Stimulated activated CD8-positive, alpha-beta memory T cell treated with anti-CD3 and anti-CD28 coated beads, Interleukin-7, amount 100 ng/mL, for 1 hour (primary cell): ENCODE measurements at places on chromosomes 4 and X.
A peak's percentile ranks its signal among the peaks of the same experiment; 100 is the strongest.

DNA sequence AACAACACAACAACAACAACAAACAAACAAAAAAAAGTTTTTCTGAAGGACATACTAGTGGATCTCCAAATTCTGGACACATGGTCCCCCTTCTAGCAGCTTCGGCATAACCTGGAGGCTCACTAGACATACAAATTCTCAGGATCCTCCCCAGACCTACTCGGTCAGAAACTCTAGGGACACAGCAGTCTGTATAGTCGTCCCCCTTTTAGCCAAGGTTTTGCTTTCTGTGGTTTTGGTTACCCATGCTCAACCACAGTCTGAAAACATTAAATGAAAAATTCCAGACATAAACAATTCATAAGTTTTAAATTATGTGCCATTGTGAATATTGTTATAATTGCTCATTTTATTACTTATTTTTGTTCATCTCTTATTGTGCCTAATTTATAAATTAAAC is 45.2 kb upstream of the SHISA3 start:
- DNase-seq: no peak

- no peak for DNase-seq
Measured at GRCh38 chrX:155027509-155028066, 944 bp downstream of the FUNDC2 start.

GRCh38 chrX:143634309-143634662 is 1.6 kb downstream of the SLITRK4 start:
- DNase-seq: no peak

- DNase-seq: no peak
Measured at GRCh38 chr4:94523617-94524016, 71.9 kb downstream of the PDLIM5 start.

- no peak for DNase-seq
Measured at GRCh38 chr4:17846266-17846665, 35.5 kb downstream of the NCAPG start.

GRCh38 chr4:118344801-118345200 is 8.0 kb downstream of the PRSS12 start:
- no peak for DNase-seq

DNA sequence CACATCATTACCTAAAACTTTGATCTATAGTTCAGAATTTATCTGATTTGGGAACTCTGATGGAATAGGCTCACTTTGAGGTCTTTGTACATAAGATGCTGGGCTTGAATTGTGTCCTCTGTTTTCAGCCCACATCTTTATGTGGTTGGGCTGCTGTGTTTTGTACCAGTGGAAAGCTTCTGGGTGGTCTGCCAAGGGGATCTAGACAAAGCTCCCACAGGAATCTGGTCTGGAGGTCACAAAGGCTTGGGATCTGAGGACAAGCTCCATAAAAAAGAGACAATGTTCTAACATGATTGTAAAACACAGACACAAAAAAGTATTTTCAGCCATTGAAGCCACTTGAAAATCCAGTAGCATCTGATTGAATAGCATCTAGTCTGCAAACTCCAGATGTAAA is 393.5 kb upstream of the PITX2 start:
- no peak for DNase-seq

DNA sequence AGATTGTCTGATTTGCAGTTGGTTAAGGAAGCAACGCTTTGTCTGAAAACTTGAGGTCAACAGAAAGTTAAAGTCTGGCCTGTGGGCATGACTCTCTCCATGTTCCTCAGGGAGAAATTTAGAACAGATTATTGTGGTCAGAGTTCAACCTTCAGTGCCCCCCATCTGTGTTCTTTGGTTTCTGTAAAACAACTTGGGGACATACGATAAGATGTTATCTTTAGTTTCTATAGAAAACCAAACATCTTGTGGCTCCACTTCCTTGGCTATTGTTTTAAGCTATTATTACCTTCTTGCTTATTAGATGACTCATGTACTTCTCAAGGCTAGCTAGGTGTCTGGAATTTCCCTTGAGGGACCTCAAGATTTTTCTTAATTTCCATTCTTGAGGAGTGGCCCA is 507.7 kb downstream of the PDHA2 start:
- DNase-seq: no peak

DNA sequence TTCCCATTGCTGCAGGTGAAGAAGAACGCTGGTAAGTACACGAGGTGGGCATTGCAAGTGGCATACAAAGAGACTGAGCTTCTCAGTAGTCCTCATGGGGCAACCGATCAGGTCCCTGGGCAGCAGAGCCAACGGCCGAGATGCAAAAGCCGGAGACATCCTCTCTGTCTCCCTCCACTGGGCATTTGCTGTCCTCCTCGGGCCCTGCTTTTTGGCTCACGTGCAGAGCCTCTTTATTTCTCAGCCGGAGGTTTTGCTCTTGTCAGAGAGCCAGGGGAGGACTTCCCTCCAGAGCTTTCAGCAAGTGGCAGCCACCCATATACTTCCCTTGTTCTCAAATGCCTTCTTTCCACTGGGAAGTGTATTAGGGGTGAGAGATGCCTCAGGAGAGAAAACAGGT is 18.0 kb downstream of the STARD8 start:
- DNase-seq: no peak

DNA sequence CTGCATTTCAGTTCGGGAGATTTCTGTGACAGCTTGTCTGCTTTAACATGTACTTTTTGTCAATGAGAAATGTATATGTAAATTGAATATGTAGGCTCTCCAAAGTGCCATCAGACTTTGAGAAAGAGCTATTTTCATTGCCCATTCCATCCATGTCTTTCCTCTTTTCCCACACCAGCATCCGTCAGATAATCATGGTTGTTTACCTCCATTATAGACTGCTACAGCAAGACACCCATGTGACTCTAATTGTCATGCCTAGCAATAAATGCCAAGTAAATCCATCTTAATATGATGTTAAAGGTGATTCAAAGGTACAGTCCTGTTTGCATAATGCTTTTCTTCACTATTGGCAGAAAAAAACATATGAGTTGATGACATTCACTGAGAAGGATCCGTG is 1019.3 kb upstream of the GRID2 start:
- no peak for DNase-seq

GRCh38 chrX:84907324-84907968 is 96.2 kb upstream of the APOOL start:
- no peak for DNase-seq

GRCh38 chr4:123163501-123163900 is 233.1 kb upstream of the SPRY1 start:
- DNase-seq: no peak

- no peak for DNase-seq
Measured at GRCh38 chrX:63686878-63687714, 97.9 kb downstream of the ARHGEF9 start.

DNA sequence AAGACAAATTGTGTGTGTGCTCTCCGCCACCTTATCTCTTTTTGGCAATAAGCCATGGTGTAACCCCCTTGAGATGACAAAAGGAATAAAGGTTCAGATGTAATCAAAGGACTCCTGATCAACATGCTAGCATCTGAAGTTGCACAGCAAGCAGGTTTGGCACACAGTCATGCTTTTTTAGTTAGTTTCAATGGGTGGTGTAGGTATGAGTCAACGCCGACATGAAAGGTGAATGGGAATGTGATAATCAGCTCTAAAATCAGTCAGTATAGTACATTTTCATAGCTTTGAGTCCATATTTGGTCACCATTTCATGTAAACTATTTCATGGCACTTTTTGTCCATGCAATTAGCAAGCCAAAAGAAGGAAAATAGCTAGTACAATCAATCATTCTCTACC is 50.4 kb upstream of the ETNPPL start:
- DNase-seq: no peak

GRCh38 chr4:113823291-113823659 is 61.7 kb upstream of the CAMK2D start:
- DNase-seq: no peak

DNA sequence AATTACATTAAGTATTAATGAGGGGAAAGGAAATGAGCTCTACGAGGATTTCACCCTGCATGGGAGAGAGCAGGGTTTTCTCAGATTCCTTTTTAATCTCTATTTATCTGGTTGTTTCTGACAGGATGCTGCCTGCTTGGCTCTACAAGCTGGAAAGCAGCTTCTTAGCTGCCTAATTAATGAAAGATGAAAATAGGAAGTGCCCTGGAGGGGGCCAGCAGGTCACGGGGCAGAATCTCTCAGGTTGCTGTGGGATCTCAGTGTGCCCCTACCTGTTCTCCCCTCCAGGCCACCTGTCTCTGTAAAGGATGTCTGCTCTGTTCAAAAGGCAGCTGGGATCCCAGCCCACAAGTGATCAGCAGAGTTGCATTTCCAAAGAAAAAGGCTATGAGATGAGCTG is 113.7 kb downstream of the PARM1 start:
- no peak for DNase-seq

DNA sequence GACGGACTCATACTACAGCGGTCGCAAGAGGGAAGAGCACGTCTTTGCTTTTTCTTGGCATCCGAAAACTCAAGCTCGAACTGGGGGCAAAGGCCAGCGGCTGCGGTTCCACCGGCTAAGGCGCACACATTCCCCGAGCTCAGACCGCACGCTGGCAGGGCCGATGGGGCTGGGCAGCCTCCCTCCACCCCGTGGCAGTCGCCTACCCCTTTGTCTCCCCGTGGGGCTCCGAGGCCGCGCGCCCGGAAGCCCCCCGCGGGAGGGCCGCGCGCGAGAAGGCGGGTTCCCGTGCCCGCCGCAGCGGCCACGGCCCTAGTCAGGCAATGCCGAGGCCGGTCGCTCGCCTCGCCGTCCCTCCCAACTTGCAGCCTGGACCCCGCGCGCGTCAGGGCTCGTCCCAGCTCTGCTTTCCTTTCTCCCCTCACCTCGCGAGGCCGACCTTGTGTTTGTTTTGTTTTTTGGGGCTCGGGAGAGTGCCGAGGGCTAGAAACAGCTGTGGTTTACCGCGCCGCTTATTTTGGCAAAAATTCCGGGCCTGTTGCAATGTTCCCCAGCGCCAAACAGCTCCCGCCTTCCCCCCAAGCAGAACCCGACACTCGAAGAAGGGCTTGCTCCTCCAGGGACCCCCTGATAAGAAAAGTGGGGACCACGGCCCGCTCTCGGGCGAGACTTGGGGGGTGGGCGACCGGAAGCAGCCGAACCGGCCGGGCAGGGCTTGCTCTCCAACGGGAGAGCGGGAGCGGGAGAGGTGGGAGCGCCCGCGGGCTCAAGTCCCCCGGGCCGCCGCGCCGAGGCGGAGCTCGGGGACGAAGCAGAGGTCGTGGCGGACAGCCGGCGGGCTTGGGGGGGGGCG is 561 bp upstream of the N4BP2 start:
- DNase-seq: peak; percentile 20

- no peak for DNase-seq
Measured at GRCh38 chr4:87036713-87037112, 101.9 kb downstream of the AFF1 start.

DNA sequence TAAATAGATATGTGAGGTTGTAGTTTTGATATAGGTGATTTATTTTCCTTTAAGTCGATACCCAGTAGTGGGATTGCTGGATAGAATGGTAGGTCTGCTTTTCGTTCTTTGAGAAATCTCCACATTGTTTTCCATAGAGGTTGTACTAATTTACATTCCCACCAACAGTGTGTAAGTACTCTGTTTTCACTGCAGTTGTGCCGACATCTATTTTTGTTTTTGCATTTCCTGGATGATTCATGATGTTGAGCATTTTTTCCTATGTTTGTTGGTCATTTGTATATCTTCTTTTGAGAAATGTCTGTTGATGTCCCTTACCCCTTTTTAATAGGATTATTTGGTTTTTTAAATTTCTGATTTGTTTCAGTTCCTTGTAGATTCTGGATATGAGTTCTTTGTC is 120.7 kb downstream of the NAA11 start:
- no peak for DNase-seq

DNA sequence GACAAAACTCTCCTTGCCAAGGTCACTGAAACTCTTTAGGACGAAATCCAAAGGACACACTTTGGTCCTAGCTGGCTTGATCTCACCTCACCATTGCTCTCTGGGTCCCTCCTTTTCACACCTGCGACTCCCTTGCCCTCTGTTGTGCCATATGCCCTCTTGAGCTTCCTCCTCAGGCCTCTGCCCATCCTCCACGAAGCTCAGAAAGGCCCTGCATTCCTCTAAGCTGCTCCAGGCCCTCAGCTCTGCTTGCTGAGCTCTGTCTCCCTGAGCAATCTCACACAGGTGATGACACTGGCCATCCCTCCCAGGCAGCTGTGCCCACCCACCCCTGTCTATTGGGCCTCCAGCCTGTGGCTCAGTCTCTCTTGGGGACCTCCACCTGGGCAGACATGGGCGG is 10.1 kb upstream of the AFAP1 start:
- DNase-seq: no peak

GRCh38 chr4:123836851-123837595 is 440.4 kb downstream of the SPRY1 start:
- no peak for DNase-seq

- no peak for DNase-seq
Measured at GRCh38 chr4:98352396-98352795, 91.2 kb downstream of the RAP1GDS1 start.

- DNase-seq: no peak
Measured at GRCh38 chrX:48831136-48831908, 4.1 kb downstream of the PCSK1N start.

DNA sequence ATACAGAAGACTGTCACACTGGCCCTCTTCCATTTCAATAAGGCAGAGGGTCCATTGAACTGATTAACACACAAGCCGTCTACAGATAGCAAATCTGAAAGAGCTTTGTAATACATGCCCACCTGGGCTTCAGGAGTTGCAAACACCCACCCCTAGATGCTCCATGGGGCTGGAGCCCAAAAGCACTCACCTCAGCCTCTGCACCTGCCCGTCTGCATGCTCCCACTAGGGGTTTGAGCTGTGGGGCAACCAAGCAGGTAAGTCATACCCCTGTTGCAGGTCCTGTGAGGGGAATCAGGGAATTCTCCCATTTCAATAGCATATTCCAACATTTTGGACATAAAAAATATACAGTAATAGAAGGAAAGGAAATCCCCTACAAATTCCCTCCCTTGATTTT is 243.0 kb upstream of the KCNIP4 start:
- DNase-seq: no peak

- DNase-seq: no peak
Measured at GRCh38 chr4:13160920-13161319, 323.2 kb downstream of the RAB28 start.

DNA sequence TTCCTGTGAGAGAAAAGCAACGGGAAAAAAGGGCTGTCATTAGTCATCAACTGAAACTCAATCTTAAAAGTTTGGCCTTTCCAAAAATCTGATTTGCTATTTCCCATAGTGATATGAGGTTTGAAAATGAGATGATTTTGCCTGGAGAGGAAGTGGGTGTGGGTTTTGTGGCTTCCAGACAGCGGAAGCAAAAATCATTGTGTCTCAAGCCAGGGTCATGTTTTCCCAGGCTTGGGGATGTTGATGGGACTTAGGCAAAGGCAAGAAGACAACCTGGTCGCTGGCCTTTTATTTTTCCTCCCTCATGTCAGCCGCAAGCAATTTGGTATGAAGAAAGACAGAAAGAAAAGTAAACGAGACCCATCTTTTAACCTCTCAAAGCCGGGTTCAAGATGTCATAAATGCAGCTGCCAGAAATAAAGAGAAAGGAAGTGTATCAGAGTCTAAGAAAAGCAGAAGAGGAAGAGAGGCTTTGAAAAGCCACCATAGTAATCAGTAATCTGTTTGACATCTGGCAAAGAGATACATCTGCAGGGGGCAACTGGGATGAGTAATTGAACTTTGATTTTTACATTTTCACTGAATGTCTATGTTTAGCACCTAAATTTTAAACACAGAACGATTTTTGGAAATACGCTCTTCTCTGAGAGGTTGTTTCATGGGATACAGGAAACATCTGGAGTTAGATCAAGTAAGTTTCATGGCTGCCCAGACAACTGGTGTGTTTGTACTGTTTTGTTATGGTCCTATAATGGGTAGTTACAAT is 521.6 kb upstream of the SLIT2 start:
- no peak for DNase-seq
